ENCODE measurements at places on chromosomes 3 and 15.

DNA sequence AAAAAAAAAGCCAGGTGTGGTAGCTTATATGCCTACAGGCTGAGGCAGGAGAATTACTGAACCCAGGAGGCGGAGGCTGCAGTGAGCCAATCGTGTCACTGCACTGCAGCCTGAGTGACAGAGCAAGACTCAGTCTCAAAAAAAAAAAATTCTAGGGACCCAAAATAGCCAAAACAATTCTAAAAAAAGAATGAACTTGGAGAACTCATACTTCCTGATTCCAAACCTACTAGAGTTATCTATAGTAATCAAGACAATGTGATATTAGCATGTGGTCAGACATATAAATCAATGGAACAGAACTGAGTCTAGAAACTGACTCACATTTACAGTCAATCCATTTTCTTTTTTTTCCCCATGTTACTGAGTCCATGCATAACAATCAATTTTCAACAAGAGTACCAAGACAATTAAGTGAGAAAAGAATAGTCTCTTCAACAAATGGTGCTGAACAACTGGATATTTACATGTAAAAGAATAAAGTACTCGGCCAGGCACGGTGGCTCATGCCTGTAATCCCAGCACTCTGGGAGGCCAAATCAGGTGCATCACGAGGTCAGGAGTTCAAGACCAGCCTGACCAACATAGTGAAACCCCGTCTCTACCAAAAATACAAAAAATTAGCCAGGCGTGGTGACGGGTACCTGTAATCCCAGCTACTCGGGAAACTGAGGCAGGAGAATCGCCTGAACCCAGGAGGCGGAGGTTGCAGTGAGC, 11.9 kb downstream of the PRKAR2A start:
- DNase-seq: no peak

- DNase-seq: no peak
Observed at GRCh38 chr3:111581403-111582119, 13.6 kb downstream of the ZBED2 start.

- DNase-seq: no peak
Observed at GRCh38 chr3:127097072-127097405, 95.9 kb upstream of the PRR23E start.

- DNase-seq: no peak
Observed at GRCh38 chr3:43477600-43477999, 144.2 kb downstream of the ANO10 start.

DNA sequence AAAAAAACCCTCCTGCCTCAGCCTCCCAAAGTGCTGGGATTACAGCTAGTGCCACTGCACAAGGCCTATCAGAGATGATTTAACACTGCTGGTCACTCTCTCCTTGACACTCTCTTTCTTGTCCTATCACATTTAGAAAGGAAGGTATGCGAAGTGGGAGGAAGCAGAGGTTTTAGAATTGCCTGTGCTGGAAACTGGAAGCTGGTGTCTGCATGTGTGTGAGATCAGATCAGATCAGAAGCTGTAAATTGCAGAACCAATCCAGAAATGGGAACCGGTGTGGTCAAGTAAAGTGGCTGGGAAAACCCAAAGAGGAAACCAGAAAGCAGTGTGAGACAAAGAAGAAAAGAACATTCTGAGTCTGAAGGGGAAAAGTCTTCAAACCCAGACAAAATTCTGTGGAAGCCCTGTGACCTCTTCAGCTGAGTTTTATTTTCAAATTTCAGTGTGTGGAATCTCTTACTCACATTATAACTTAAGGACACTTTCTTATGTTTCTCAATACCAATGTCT, 2.8 kb downstream of the EFHB start:
- DNase-seq: peak; percentile 95

GRCh38 chr3:192940129-192940528, 22.5 kb upstream of the MB21D2 start:
- no peak for DNase-seq

- DNase-seq: no peak
Observed at GRCh38 chr15:29132735-29133181, 136.9 kb downstream of the NSMCE3 start.

Measured in inflammatory macrophage treated with lipopolysaccharide for 1 hour (primary cell).